ENCODE measurements at places on chromosomes 4 and X.
A peak's percentile ranks its signal among the peaks of the same experiment; 100 is the strongest.

DNA sequence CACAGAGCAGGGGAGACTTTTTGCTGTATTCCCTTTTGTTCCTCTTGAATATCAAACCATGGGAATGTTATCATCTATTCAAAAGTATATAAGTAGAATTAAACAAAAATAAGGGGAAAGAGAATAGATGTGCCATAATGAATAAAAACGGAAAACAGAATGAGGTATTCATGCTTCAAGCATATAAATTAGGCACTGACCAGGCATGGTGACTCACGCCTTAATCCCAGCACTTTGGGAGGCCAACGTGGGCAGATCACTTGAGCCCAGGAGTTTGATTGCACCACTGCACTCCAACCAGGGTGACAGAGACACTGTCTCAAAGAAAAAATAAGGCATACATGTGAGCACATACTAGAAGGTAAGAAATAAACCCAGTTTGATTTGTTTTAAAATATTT, 16.3 kb upstream of the NEUROG2 start:
- no peak for DNase-seq

DNA sequence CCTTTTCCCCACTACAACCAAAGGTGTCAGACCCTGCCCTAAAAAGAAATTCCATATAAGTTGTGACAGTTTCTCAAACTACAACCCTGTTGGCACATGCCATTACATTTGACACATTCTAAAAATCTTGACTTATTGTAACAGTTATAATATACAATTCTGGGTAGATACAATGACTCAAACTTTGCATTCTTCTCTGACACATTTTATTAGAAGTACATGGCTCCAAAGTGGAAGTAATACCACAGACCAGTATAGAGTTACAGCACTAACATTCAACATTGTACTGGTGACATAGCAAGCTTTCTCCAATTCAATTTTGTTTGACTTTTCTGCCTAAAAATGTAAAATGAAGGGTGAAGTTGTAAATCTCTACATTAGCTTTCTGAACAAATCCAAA, 196.6 kb upstream of the ETNPPL start:
- no peak for DNase-seq

DNA sequence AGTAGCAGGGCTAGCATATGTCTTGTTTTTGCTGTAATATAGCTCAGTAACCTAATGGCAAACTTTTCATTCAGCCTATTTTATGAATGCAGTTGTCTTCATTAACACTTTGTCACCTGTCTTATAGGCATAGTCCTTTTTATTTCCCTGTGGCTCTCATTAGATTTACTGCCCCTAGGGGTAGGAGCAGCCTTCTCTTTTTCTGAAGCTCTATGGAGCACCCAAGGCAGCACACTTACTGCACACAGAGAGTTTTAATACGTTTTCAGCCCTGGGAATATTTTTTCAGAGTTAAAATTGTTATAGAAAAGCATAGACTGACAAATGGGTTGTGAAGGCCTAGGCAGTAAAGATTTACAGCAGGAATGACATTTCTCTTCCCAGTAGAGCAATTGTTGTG, 406.8 kb downstream of the TMA16 start:
- no peak for DNase-seq

- DNase-seq = no peak
Observed at GRCh38 chr4:78585633-78586032, 34.1 kb downstream of the ANXA3 start.

DNA sequence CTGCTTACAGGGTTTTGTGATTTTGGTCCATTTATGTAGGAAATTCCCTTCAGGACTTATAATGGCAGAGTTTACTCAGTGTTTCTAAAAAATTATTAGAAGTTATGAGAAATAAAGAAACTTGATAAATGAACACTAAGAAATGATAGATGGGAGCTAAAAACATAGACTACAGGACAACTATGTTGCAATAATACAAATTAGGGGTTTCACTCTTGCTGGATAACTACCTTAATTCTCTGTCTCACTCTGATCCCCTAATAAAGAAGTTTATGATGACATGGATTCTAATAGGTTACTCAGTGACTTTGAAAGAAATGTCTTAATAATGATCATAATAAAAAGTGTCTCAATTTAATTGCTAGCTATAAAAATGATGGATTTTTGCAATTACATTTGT, 23.3 kb upstream of the BBS12 start:
- no peak for DNase-seq

GRCh38 chr4:123606336-123606735, 209.7 kb downstream of the SPRY1 start:
- no peak for DNase-seq

- no peak for DNase-seq
Observed at GRCh38 chr4:160772668-160773067, 1391.1 kb downstream of the FSTL5 start.

DNA sequence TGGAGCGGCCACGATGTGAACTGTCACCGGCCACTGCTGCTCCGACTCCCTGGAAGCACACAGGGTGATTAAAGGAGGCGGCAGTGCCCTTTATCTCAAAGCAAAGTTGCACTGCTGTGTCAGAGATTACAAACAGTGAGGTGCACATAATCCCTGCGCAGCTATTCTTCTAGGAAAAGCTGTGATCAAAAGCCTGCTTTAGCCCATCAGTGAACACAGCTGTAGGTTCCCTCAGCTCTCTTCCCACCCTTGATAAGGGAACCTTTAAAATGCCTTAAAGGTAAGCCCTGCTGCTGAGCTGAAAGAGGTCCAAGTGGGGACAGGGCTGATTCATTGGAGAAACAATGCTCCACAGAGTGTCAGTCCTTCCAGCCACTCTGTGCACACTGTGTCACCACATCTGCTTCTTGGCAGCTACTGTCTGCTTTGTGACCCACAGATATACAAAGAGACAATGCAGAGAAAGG, 127.6 kb downstream of the EIF4E start:
- no peak for DNase-seq

DNA sequence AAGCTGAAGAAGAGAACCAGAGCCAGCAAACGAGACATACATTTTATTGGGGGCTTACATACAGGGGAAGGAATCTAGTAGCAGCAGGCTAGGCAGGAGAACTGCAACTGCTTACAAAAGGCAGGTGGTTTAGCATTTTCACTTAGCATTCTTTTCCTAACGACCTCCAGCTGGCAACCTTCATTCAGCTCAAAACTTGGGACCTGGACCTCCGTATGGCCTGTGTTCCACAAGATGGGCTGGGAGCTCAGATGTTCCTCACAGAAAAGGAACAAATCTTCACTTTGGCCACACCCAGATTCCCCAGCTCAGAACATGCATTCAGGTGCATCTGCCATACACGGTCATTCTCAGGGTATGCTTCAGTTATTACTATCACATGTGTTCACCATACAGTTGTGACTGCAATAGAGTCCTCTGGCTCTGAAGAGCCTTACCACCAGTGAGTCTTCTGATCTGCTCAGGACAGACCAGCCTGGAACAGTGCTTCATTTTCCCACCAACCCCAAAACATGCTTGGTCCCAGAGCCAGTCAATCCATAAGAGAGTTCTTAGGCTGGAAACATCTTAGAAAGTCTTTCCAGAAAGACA, 29.6 kb upstream of the AP1AR start:
- DNase-seq = no peak

DNA sequence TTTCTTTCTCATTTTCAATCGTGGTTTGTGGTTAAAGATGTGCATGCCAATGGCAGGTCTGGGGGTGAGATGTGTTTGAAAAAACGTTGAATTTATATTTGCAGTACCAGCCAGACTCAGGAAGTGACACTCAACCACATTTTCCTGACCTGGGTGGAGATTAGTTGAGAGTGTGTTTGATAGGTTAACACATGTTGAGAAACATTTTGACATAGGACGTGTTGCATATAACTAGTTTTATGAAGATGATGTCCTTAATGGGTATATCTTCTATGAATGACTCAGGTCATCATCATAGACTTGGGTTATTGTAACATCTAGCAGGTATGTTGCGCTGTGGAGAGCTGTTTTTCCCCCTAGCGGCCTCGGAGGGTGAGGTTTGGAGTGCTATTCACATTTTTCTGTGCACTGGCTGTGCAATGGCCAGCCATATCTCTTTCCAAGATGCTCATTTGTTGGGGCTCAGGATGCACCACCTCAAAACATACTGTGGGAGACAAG, 21.7 kb upstream of the CD38 start:
- DNase-seq = no peak

DNA sequence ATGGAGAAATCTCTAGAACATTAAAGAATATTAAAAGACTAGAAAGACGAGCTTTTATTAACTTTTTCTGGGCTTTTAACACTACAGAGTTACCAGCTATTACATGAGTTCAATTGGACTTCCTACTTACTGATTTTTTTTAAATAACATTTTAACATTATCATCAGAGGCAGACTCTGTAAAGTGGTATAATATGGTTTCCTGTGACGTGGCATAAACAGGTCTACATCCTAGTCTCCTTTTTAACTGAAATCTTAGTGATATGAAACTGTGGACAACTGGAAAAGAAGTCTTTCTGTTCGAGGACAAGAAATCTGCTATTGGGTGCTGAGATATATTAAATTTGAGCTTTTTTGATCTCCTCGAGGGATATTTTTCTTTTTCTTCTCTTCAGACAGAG, 48.7 kb upstream of the ABCG2 start:
- DNase-seq = no peak

DNA sequence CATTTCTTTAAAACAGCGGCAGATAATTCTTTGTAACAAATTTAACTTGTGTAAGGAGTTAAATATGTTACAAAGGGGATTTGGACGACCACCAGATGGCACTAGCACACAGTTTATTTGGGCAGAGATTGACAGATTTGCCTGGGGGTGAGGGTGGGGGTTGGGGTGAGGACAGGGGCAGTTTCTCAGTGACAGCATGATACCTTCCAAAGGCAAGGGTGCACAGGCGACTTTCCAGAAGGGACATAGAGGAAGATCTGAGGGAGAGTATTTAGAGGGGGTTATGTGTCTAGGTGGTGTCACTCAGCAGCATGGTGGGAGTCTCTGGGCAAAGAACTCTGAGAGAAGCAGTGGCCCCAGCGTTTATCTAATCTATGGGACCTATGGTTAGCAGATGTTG, 9.6 kb upstream of the TMA16 start:
- DNase-seq = peak; percentile 35

GRCh38 chrX:20974326-20974725, 399.9 kb upstream of the CNKSR2 start:
- no peak for DNase-seq

DNA sequence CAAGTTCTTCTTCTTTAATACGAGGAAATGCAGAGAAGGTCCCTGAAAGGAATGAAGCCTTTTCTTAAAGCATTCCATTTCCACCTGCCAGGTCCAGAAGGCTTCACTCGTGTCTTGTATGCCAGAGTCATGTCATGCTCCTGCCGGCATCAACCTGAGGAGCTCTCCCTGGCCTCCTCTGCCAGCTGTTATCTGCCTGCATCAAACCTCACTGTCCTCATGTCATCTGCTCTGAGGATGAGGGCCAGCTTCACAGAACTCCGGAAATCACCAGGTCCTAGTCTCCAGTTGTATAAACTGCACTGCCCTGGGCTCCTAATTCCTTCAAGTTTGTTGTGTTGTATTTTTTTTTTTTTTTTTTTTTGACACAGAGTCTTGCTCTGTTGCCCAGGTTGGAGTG, 20.0 kb upstream of the S100G start:
- no peak for DNase-seq

DNA sequence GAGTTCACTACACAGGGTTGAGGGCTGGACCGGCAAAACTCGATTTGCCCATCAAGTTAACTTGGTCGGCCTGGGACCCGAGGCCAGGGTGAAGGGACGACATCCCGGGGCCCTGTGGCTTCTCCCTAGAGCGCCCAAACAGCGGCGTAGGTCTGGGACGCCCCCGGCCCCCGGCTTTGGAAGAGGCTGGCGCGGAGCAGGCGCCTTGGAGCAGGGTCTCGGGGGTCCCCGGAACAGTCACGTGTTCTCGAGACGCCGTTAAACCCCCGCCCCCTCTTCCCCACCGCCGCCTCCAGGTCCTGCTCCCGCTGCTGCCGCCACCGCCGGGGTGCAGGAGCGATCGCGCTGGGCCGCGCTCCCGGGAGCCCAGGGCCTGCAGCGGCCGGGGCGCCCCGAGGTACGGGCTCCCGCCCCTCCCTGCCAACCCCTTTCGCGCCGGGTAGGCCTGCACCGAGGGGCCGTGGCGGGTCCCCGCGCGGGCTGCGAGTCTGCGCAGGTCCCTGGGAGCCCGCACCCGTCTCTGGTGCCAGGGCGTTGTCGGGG, at the start of gene NPY5R:
TSS of gene NPY5R (plus strand) at position 289 of the 543 bp plus-strand sequence. CDS start 6,382 bp downstream, outside the sequence.
- DNase-seq = no peak

DNA sequence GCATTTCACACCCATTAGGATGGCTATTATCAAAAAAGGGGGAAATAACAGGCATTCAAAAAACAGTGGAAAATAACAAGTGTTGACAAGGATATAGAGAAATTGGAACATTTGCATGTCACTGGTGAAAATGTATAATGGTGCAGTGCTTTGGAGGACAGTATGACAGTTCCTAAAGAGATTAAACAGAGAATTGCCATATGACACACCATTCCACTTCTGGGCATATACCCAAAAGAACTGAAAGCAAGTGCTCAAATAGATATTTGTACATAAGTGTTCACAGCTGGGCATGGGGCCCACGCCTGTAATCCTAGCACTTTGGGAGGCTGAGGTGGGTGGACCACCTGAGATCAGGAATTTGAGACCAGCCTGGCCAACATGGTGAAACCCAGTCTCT, 348.1 kb downstream of the NR3C2 start:
- no peak for DNase-seq

DNA sequence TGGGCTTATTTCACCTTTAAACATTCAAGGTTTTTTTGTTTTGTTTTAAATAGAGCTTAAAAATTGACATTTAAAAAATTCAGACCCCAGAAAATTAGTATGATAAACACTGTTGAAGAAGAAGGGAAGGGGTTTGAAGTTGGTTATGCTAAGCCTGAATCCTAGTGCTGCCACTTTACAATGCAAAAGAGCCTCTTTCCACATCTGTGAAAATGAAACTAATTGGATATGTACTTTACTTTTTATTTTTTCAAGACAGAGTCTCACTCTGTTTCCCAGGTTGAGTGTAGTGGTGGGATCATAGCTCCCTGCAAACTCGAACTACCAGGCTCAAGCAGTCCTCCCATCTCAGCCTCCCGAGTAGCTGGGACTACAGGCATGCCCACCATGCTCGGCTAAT, 41.8 kb downstream of the FIP1L1 start:
- DNase-seq = no peak

GRCh38 chr4:54571293-54572151, 86.2 kb upstream of the KIT start:
- no peak for DNase-seq

DNA sequence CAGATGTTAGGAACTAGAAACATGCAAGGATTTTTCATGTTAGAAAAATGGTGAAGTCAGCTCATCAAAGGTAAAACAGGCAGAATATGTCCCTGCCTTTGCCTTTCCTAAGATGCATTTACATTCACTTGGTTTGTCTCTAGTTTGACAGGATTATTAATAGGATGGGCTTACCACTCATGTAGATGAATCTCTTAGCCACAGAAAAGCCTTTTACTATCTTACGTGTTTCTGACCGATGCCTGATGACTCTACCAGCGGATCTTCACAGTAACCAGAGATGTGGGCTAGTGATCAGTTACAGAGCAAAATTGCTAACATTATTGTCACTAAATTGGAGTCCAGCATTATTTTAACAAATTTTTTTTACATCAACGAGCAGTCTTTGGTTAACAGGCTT, 187.6 kb downstream of the MAML3 start:
- no peak for DNase-seq

Data from right hindlimb (tissue), 1 donor.